ENCODE measurements at places on chromosomes 1 and 21.
A peak's percentile ranks its signal among the peaks of the same experiment; 100 is the strongest.

DNA sequence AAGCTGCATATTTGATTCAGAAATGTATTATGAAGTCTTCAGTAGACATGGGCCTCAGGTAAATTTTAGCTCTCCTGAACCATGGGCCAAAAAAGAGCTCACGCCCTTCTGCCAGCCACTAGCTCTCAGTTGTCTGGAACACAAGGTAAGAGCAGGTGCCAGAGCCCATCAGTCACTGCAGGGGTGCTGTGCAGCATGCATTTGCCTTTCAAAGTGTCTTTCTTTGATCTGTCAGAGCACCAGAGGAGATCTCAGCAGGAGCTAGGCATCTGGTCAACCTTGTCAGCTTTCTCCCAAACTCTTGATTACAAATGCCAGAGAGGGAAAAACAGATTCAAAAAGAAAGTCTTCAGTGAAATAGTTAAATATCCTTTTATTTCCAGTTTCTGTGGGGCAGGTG lies 332.3 kb downstream of the COL11A1 start:
- peak; percentile 1 for DNase-seq

DNA sequence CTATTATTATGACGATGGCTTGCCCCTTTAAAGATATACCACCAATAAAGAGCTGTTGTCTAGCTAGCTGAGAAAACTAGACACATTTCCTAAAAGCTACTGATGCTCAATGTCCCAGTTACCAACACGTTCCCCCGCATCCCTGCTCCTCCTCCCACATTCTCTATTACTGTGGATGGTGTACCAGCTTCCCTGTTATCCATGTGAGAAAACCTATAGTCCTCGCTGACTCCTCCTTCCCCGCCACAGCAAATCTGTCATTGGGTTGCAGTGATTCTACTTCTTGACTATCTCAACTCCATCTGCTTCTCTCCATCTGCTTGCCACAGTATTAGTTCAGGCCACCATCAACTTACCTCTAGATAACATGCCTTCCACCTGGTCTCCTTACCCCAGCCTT lies 337.5 kb downstream of the KCNH1 start:
- no peak for DNase-seq

DNA sequence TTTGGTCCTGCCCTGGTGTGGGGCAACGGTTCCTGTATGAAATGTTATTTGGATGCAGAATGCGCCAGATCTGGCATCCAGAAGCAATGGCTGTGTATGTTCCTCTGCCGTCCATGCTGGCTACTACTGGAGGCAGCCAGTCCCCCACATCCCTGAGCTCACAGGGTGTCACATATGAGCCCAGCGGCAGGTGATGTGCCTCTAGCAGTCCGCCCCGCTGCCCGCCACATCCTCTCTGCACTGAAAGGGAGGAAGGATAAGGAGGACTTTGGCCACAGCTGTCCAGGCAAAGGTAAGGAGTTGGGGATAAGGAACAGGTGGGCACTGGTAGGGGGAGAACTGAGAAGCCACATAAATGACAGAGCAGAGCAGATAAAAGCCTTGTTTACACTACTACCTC lies 305.3 kb upstream of the DAB1 start:
- DNase-seq: no peak

GRCh38 chr1:38559446-38560165 lies 300.0 kb downstream of the RRAGC start:
- peak; percentile 71 for DNase-seq
